Ureter (tissue), 1 donor: ENCODE measurements at places on chromosomes 7 and 10. TPM values are rescaled to one million over a fixed set of nuclear protein-coding genes. Genes with fewer than 3 reads are reported as not detected.
A peak's percentile ranks its signal among the peaks of the same experiment; 100 is the strongest.

DNA sequence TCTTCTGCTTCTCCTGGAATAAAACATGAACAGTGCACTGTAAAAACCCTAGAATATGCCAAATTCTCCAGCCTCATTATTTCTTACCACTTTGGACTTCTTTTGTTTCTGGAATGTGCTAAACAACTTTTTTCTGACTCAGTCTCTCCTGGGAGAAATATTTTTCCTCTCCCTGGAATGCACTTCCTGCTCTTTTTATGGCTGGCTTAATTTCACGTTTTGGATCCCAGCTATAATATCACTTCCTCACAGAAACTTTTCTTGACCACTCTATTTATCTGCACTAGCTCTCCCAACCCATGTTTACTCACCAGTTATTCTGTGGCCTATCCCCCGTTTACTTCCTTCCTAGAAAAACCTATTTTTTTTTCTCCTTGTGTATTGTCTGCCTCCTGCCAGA, 26.7 kb downstream of the ABCB5 start:
- no peak for DNase-seq

DNA sequence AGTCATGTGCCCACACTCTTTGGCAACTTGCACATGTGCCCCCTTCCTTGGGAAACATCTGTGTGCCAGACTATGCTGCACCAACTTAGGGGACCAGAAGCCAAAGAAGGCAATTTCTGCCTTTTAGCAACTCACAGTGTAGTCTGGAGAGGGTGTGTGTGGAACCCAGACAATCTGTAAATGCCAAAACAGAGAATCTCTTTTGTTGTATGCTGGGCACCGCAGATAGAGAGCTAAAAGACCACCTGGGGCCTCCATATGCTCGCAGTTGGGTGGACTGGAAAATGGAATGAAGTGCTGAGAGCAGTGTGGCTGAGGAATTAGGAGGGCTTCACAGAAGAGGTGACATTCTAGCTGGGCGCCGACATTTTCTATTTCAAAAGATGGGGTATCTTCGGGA, 26.4 kb downstream of the UBTD1 start:
- DNase-seq, result no peak

- no peak for DNase-seq
Observed at GRCh38 chr10:1928606-1929005, 191.3 kb upstream of the ADARB2 start.

DNA sequence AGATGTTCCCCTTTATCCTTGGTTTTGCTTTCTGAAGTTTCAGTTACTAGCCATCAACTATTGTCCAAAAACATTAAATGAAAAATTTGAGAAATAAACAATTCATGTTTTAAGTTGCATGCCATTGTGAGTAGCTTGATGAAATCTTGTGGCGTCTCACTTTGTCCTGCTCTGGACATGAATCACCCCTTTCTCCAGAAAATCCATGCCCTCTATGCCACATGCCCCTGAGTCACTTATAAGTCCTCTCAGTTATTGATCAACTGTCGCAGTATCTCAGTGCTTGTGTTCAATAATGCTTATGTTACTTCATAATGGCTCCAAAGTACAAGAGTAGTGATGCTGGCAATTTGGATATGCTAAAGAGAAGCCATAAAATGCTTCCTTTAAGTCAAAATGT, 208.0 kb upstream of the FERD3L start:
- DNase-seq, result no peak

GRCh38 chr10:788796-789748, 99.6 kb upstream of the DIP2C start:
- DNase-seq, result peak; percentile 82

- DNase-seq, result peak; percentile 93
Observed at GRCh38 chr10:71212318-71213126, at the start of gene UNC5B. TSS of gene UNC5B (plus strand) at chr10:71212570. CDS start at chr10:71212986, 416 bp downstream.

GRCh38 chr7:22292531-22292930, 64.4 kb downstream of the RAPGEF5 start:
- DNase-seq, result no peak

DNA sequence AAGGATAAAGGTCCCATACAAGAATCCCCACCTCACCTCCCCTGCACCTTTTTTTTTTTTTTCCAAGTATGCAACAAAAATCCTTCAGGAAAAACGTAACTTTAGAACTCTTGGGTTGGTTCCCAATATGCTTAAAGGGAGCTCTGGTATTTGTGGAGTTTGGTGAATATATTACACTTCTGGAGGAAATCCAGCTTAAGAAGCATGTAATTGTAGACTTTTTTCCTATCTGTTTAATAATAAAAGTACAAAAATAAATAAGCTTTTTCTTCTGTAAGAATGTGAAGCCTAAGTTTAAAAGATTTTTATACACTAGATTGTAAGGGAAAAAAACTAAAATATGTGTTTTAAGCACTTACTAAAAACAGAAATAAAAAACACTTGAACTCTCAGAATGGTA, 102.3 kb downstream of the SORBS1 start:
- no peak for DNase-seq

DNA sequence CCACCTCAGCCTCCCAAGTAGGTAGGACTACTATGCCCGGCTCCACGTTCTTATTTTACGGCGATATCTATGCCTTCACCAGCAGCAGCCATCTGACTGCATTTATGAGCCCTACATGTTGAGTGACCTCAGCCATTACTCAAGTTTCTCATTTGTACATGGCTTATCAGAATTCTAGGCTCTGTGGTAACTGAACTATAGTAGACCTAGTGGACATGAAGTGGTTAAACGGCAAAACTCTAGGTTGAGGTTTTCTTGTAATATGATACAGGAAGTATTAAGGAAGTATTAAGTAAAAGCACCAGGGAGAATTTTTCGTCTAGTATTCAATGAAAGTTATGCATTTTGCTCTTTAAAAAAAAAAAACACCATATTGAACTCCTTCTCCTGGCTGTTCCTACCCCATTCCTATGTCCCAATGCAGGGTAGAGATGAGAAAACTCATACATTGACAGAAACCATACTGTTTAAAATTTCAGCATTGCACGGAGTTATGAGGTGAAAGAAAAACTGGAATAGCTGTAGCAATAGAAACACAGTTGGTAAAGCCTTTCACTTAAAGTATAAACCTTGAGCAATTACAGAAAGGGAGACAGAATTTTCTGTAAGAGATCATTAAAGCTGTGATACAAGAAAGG, 39.8 kb upstream of the EPC1 start:
- no peak for DNase-seq

GRCh38 chr7:126948664-126949063, 304.1 kb downstream of the GRM8 start:
- no peak for DNase-seq

GRCh38 chr10:119619215-119619614, 22.5 kb upstream of the TIAL1 start:
- no peak for DNase-seq

DNA sequence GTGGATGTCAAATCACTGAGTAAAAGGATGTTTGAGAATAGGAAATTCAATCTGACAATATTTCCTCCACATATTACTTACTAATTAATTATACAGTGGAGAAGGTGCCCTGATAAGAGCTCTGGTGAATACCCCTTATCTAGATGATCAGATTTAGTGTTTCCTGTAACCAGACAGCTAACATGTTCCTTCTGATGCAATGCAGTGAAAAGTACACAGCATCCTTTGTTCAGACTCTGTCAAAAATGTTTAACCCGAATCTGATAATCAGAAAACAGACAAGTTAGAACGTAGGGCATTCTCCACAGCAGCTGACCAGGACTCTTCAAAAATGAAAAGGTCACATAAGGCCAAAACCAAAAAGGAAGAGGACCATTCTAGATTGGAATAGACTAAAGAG, 46.2 kb downstream of the WDR11 start:
- no peak for DNase-seq

- DNase-seq, result no peak
Observed at GRCh38 chr7:137923380-137923779, 76.6 kb upstream of the DGKI start.

DNA sequence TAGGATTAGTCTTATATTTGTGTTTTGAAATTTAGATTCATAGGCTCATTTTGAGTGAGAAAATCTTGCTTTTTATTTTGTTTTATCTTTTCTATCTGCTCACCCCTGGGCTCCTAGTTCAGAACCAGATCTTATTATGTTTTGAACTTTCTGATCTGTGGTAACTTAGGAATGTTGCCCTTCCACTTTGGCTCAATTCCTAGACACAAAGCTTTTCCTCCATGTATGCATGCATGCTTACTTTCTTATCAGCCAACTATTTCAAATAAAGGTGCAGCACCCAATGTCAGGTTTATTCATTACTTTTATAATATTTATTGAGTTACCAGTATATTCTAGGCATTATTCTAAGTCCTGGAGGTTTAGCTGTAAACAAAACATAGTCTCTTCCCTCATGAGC, 374.8 kb upstream of the KIAA1217 start:
- no peak for DNase-seq

GRCh38 chr7:105897999-105898398, 21.6 kb upstream of the ATXN7L1 start:
- DNase-seq, result no peak

DNA sequence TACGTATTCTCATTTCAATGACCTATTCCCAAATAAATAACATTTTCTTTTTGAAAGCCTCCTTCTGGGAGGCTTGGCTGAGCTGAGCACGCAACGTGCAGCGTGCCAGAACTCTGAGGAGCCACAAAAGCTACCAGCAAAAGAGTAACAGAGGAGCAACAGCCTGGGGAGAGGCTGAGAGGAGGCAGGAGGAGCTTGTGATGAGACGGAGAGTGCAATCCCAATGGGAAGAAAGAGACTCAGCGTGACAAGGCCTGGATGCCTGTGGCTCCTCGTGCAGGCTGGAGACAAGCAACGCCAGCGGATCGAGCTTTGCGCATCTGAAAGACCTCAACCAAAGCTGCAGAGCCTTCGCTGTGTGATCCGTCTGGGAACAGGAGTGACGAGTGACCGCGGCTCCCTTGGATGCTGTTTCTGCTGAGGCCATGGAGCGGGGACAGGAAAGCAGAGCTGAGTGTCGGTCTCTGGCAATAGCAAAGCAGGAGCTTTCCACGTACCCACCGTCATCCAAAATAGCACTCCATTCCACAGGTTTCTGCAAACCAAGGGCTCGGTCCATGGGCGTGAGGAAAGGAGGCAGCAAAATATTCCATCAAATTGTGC, 171.7 kb upstream of the PFKP start:
- no peak for DNase-seq

GRCh38 chr7:116354171-116354545, 143.8 kb downstream of the TES start:
- DNase-seq, result peak; percentile 52

DNA sequence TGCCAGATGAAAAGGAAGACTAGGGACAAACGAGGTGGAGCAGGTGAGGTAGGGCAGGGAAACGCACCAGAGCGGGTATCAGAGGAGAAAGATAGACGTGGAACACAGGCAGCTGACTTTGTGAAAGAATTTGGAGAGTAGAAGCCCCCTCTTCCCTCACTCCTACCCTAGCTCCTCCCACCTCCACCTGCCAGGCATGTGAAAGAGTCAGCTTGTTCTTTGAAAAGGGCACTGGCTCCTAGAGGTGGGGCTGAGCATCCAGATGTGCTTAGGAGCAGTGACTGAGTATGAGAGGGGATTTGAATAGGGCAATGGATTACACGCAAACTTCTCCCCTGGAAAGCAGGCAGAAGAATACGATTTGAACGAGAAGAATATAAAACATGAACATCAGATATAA, 174.2 kb upstream of the INHBA start:
- no peak for DNase-seq

DNA sequence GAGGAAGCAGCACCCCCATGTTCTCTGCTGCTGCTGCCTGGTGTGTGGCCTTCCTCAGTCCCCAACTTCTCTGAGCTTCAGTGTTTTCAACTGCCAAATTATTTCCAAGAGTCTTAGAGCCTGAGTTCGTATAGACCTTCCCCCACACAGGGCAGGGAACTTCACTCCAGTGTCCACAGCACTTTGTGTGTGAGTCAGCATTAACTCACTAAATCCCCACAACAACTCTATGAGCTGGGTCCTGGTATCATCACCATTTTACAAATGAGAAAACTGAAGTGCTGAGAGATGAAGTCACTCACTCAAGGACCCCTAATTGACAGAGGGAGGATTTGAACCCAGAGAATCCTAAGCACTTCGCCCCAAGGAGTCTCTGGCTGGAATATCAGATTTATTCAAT, 48.3 kb downstream of the ADCYAP1R1 start:
- DNase-seq, result peak; percentile 8

- no peak for DNase-seq
Observed at GRCh38 chr7:29937132-29937531, 52.5 kb downstream of the SCRN1 start.

ASB4 gene
- total RNA-seq, result not detected

OGDHL gene
- total RNA-seq, result 6.0 TPM

CYTH3 gene
- 14.9 TPM for total RNA-seq

SPACDR gene
- not detected for total RNA-seq

TMEM196 gene
- total RNA-seq, result 0.31 TPM

ATRNL1 gene
- 18.4 TPM for total RNA-seq

ITIH2 gene
- total RNA-seq, result not detected

COG5 gene
- 63.4 TPM for total RNA-seq

CC2D2B gene
- total RNA-seq, result 7.0 TPM
